ENCODE measurements at places on chromosomes 16 and 17.

DNA sequence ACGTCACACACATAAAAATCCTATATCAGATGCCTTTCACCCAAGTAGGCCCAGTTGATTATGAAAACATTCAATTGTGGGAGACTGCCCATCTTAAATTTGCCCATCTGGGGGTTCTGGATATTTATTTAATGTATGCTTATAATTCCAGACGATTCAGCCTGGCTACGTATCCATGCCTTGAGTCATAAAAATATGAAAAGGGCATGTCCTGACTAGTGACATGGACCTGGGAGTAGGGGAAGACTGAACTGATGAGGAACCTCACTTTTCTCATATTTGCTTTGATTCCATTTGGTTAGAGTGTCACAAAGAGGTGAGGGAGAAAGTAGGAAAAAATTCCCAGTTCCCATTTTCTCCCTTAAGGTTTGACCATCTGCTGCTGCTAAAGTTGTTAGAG is 122.5 kb upstream of the GNAO1 start:
- DNase-seq = no peak

DNA sequence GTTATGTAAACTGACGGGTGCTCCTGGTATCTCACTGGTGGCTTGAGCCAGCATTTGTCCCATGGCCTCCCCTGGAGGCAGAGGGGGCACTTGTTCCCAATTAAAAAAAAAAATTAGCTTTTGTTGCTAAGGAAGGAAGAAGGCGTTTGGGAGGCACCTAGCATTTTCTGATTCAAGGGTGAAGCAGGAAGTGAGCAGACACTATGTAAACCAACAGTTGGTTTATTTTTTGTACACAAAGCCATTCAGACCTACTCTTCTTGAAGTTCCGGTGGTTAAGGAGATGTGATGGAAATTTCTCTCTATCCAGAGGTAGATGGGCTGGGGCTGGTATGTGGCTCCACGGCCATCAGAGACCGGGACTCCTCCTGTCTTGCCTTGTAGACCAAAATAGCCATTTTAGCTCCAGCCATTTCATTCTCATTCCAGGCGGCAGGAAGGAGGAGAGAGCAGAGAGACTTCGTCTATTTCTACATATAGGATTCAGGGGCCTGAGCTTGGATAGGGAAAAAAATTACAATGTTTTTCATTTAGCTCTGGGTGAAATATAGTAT is 103.0 kb downstream of the SNX29 start:
- no peak for DNase-seq

DNA sequence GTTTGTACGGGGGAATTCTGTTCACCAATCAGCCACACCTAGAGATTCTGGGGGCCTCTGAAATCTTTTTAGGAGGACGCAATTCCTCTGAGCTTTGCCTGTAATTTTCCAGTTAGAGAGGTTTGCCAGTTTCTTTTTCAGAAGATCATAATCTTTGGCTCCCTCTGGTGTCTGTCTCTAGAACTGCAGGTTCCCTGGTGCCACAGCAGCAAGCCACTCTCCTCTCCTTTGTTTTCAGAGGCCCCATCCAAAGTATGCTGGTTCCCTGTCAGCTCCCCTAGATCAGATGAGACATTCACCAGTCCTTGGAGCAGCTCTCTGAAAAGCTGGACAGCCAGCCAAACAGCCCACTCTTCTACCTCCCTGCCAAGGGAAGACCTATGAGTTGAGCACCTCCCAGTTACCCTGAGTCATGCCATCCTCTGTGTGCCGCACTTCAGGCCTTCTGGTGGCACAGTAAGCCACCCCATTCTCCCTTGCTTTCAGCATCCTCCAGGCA is 36.1 kb downstream of the RNF112 start:
- peak; percentile 74 for DNase-seq

GRCh38 chr16:49924078-49924477 is 68.2 kb upstream of the ZNF423 start:
- DNase-seq = no peak

GRCh38 chr16:21053590-21053989 is 97.1 kb downstream of the DNAH3 start:
- no peak for DNase-seq

DNA sequence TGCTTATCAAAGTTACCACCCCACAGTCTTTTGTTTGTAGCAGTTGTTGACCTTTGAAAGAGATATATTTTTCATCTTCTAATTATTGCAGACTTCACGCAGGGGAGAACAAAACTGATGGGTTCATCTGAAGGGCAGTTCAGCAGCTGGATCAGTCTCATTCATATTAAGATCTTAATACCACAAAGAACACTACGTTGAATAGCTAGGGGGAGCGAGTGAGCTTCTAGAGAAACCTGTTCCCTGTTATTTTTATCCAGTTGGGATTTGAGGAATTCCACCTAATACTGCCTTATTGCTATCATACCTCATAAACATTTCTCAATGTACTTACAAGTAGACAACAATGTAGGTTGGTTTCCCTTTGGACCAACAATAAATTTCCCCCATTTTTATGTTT is 306.1 kb upstream of the KIF2B start:
- DNase-seq = no peak

GRCh38 chr17:61168506-61168905 is 231.1 kb upstream of the TBX2 start:
- no peak for DNase-seq

- DNase-seq = no peak
Observed at GRCh38 chr16:10387188-10387617, 1.3 kb downstream of the ATF7IP2 start.

- no peak for DNase-seq
Observed at GRCh38 chr17:56457501-56457900, 136.0 kb upstream of the NOG start.

DNA sequence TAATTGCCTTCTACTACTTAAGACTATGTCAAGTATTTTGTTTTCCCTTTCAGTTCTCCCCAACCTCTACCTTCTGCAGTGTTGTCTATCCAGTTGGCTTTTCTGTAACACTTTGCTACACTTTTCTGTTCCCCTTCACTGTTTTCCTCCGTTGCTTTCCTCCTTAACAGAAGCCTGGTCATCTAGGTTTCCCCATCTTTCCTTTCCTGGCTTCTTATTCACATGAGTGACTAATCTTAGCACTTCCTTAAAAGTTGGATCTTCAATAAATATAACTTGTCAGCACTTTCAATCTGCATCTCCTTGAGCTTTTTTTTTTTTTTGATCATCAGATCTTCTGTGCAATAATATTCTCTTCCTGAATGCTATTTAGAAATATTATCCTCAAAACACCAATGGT is 2.8 kb upstream of the SLFN11 start:
- no peak for DNase-seq

GRCh38 chr17:78290721-78291120 is 59.3 kb downstream of the TMEM235 start:
- DNase-seq = no peak

- DNase-seq = no peak
Observed at GRCh38 chr17:16259926-16260325, 42.9 kb downstream of the PIGL start.

DNA sequence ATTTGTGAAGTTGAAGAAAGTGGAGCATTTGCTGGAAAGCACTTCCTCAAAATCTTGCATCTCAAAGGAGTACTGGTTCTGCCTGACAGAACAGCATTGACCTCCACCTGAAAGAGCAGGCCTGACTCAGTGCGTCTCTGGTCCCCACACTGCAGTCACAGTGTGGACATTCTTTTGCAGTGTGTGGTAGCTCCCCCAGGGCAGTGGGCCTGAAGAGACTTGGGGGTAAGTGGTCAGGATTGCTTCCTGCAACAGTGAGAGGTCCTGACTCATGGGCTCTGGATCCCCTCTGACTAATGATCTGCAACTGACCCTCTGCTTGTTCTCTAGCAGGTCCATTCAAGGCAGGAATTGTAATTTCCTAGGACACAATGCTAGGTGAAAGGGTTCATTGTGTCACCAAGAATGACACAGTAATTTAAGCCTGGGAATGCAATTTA is 204.9 kb upstream of the KCNJ16 start:
- DNase-seq = no peak

GRCh38 chr17:45813048-45813725 is 29.1 kb downstream of the CRHR1 start:
- DNase-seq = no peak

GRCh38 chr16:143456-143855 is 5.0 kb upstream of the NPRL3 start:
- DNase-seq = no peak

DNA sequence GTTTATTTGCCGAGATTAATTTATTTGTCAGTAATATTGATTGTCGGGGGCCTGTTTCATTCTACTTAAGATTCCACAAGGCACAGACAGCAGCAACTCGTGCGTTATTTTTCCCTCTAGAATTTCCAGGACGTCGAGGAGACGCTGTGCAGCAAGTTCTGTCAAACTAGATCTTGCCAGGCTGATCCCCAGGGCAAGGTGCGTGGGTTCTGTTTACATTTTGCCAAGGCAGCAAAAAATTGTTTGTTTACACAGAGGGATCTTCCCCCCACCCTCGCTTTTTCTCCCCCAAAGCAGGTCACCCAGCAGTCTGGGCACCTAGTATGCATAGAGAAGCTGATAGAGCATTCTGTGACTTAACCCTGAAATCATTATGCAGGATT is 111.4 kb downstream of the IRX3 start:
- DNase-seq = no peak

- DNase-seq = no peak
Observed at GRCh38 chr17:63995626-63996025, 2.5 kb upstream of the PRR29 start.

DNA sequence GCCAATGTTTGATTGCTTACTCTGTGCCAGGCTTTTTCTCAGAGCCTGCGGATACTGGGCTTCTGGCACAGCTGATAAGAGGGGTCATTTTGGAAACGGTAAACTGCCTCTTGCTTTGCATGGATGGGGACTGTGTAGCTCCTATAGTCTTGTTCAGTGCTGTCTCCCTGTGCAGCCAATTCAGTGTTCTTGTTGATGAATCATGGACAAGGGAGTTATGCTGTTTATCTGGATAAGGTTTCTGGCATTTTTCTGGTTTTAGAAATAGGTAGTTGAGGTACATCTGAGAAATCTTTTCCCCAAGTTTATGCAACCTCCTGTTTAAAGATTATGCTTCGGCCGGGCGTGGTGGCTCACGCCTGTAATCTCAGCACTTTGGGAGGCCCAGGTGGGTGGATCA is 16.7 kb upstream of the TANGO6 start:
- DNase-seq = no peak

DNA sequence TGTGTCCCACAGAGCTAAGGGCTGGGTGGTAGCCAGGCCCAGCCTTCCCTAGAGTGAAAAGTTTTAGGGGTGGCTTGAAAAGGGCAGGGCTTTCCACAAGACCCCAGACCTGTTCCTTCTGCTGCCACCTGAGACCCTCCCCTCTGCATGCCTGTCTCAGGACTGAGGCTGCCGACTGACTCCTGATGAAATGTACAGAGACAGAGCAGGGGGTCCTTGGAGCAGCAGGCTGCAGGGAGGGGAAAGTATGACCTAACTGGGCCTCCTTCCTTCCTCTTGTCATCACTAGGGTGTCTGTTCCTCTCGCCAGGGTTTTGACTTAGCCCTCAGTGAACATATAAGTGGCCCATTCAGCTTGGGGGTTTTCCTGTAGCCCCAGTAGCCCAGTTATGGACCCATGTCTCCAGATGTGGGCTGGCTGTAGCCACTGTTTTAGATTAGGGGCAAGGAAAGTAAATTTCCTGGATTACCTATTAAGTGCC is 14.9 kb upstream of the NFATC3 start:
- no peak for DNase-seq

- no peak for DNase-seq
Observed at GRCh38 chr17:35429702-35430101, 2.6 kb downstream of the SLFN12 start.

- peak; percentile 85 for DNase-seq
Observed at GRCh38 chr17:40362696-40363110, 1.8 kb downstream of the GJD3 start.
